ENCODE measurements at places on chromosomes 5 and 9.

DNA sequence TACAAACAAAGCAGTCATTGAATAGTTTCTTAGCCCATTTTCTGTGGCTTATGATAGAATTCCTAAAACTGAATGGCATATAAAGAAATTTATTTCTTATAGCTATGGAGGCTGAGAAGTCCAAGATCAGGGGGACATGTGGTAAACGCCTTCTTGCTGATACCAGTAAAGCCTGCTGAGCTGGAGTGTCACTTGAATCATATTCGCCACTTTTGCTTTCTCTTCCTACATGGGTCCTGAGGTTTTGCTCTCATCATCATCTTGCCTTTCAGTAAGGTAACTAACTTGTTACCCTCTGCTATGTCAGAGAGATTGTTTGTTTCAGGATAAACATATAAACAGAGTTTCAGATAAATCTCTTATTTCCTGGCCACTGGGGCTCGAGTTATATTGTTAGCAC, 203.3 kb upstream of the DMRT1 start:
- DNase-seq = no peak
- H3K36me3 ChIP-seq = no peaks in the 10 kb centered on the region
- no peak overlapping the region for H3K4me3 ChIP-seq
- peaks cover 34% of the 10 kb centered on the region for H3K4me1 ChIP-seq

DNA sequence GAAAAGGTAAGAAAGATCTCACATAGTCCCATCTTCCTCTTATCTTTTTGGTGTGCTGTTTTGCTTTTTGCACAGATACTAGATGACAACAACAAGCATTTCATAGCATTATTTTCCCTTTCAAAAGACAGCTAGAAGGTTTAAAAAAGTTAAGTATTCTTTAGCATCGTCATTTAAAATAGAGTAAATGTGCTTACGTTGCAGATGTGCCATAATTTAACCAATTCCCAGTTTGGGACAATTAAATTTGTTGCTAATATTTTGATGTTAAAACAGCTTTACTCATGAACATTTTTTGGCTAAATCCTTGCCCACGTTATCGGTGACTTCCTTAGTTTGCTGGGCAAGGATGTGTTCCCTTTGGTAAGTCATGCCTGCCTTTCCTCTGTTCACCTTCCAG, 41.6 kb downstream of the PTTG1 start:
- H3K36me3 ChIP-seq = no peaks in the 10 kb centered on the region
- H3K27ac ChIP-seq = no peak overlapping the region
- peaks cover 15% of the 10 kb centered on the region for H3K4me1 ChIP-seq
- H3K27me3 ChIP-seq = no peaks in the 10 kb centered on the region
- no peak overlapping the region for H3K4me3 ChIP-seq

DNA sequence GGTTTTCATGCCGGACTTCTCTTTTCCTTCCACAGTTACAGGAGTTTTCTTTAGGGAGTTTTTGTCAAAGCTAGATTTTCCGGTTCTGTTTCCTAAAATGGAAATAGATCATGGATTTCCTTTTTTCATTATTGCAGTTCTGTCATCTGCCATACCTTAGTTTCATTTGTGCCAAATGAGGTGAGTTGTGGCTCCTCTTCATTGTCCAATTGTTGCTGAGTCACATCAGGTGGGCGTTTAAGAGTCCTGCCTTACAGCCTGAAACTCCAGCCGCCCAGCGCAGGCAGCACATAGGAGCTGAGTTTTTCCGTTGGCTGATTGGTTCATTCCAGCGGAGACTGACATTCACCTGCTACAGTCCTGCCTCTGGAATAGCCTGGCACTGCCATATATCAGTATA, 14.1 kb downstream of the SLC25A25 start:
- no peaks in the 10 kb centered on the region for H3K4me1 ChIP-seq
- H3K27ac ChIP-seq = peak overlapping the region; percentile 50
- no peak overlapping the region for H3K4me3 ChIP-seq
- no peaks in the 10 kb centered on the region for H3K27me3 ChIP-seq
- H3K36me3 ChIP-seq = peaks cover 12% of the 10 kb centered on the region
- DNase-seq = no peak

DNA sequence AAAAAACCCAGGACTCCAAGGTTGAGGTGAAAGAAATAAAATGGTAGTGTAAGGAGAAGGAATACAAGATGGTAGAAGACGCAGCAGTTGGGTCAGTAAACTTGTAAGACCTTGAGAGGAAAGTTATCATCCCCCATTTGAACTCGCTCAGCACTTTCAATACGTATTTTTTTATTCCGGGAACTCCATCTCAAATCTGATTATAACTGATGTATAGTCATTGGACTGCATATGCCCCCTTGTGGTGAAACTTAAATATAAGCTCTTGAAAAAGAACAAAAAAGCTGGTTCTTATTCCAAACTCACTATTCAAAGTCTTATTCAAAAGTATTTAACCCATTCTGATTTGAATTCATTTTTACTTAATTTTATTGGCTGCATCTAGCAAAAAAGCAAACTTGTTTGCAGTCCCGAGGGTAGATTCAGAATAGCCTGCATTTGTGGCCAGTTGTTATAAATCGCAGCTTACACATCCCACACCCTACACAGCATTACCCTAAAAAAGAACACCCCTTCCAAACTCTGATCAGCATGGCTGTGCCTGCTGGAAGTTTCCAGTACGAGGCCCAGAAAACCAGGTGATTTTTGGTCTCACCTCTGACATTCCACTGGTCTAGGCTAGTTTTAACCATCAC, 118.0 kb downstream of the ESM1 start:
- H3K27me3 ChIP-seq = no peaks in the 10 kb centered on the region
- peak overlapping the region; percentile 31 for H3K4me3 ChIP-seq
- H3K27ac ChIP-seq = no peak overlapping the region

- no peak overlapping the region for H3K27ac ChIP-seq
- H3K27me3 ChIP-seq = peaks cover 11% of the 10 kb centered on the region
- H3K4me3 ChIP-seq = no peak overlapping the region
- H3K4me1 ChIP-seq = no peaks in the 10 kb centered on the region
- no peaks in the 10 kb centered on the region for H3K36me3 ChIP-seq
- DNase-seq = no peak
Observed at GRCh38 chr9:76703270-76703669, 61.0 kb upstream of the PCA3 start.

GRCh38 chr5:160651692-160652645, 200.0 kb downstream of the ATP10B start:
- DNase-seq = no peak
- H3K27ac ChIP-seq = no peak overlapping the region
- no peaks in the 10 kb centered on the region for H3K36me3 ChIP-seq
- H3K4me3 ChIP-seq = no peak overlapping the region
- H3K4me1 ChIP-seq = no peaks in the 10 kb centered on the region
- H3K27me3 ChIP-seq = no peaks in the 10 kb centered on the region

DNA sequence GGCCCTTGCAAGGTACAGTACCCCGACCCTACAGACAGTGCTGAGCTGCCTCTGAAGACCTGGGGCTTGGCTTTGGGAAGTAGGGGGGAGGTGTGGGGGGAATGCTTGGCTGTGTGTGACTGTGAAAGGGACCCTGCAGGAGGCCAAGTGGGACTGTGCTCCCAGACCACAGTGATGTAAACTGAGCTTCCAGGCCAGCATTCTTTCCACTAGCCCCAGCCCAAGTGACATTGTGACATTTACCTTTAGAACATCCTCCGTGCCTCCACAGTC, 31.2 kb downstream of the HMCN2 start:
- H3K27me3 ChIP-seq = peaks cover 9% of the 10 kb centered on the region
- no peak for DNase-seq
- no peak overlapping the region for H3K27ac ChIP-seq
- H3K4me1 ChIP-seq = no peaks in the 10 kb centered on the region

GRCh38 chr5:72121052-72121779, 13.9 kb downstream of the MAP1B start:
- no peak for DNase-seq
- no peaks in the 10 kb centered on the region for H3K27me3 ChIP-seq
- H3K27ac ChIP-seq = no peak overlapping the region
- peaks cover 8% of the 10 kb centered on the region for H3K4me1 ChIP-seq
- H3K36me3 ChIP-seq = peaks cover 50% of the 10 kb centered on the region

DNA sequence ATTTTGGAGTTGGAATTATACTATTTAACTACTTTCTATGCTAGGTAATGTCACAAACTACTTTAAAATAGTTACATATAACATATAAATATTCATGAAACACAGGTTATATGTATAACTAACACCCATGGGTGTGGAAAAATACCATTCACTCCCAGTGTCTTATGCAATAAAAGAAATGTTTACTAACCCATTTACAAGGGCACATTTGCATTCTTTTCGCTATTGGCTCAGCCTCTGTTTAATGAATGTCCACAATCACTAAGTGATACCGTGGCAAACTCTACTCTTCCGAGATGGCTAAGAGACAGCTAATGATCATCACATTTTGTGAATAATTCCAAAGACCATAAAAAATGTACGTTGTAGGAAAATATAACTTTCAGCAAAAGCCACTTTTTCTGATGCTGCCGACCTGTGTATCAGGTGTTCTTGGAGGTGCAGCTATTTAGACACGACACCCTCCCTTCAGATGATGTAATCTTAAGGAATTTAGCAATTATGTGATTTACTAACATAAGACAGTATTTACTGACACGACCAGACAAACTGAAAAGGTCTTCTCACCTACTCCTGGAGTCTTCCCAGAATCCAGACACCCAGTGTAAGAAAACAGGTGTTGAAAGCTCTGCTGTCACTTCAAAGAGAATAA, 121.7 kb upstream of the FAM120A start:
- no peak overlapping the region for H3K4me3 ChIP-seq
- H3K27me3 ChIP-seq = no peaks in the 10 kb centered on the region
- no peaks in the 10 kb centered on the region for H3K4me1 ChIP-seq
- H3K27ac ChIP-seq = no peak overlapping the region
- no peaks in the 10 kb centered on the region for H3K36me3 ChIP-seq

- H3K4me3 ChIP-seq = no peak overlapping the region
- no peak for DNase-seq
- H3K4me1 ChIP-seq = no peaks in the 10 kb centered on the region
- no peaks in the 10 kb centered on the region for H3K36me3 ChIP-seq
- no peak overlapping the region for H3K27ac ChIP-seq
Observed at GRCh38 chr9:74245866-74246497, 251.2 kb upstream of the RORB start.

GRCh38 chr5:138212828-138213160, 329 bp downstream of the CDC23 start:
- peaks cover 34% of the 10 kb centered on the region for H3K36me3 ChIP-seq
- DNase-seq = no peak
- H3K27me3 ChIP-seq = no peaks in the 10 kb centered on the region
- H3K4me3 ChIP-seq = peak overlapping the region; percentile 91
- H3K27ac ChIP-seq = peak overlapping the region; percentile 82

- no peaks in the 10 kb centered on the region for H3K27me3 ChIP-seq
- DNase-seq = no peak
- H3K36me3 ChIP-seq = no peaks in the 10 kb centered on the region
Observed at GRCh38 chr5:79886925-79887655, 104.0 kb downstream of the MTX3 start.

- H3K27me3 ChIP-seq = no peaks in the 10 kb centered on the region
- H3K27ac ChIP-seq = peak overlapping the region; percentile 6
- no peak overlapping the region for H3K4me3 ChIP-seq
- DNase-seq = no peak
- peaks cover 49% of the 10 kb centered on the region for H3K4me1 ChIP-seq
Observed at GRCh38 chr5:119357270-119357669, 1.5 kb downstream of the TNFAIP8 start.

GRCh38 chr9:132214027-132214622, 52.3 kb downstream of the NTNG2 start:
- peaks cover 5% of the 10 kb centered on the region for H3K27me3 ChIP-seq
- H3K36me3 ChIP-seq = no peaks in the 10 kb centered on the region
- peak overlapping the region; percentile 79 for H3K27ac ChIP-seq
- peak; percentile 91 for DNase-seq
- peaks cover 13% of the 10 kb centered on the region for H3K4me1 ChIP-seq

DNA sequence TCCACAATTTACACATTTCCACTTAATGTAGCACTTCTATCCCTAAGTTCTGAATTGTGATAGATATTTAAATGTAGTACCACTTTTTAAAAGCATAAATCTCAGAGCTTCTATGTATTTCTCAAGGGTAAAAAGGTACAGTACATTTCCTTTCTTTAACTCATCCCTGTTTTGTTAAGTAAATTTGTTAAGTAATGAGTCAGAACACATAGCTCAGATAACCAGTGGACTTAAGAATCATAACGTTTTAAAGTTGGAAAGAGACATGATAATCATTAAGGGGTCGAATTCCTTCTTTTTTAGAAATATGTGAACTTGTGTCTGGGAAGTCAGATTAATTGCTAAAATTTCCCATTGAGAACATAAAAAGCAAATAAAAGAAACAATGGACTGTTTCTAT, 810.2 kb upstream of the NUDT12 start:
- no peaks in the 10 kb centered on the region for H3K27me3 ChIP-seq
- no peak for DNase-seq
- no peak overlapping the region for H3K27ac ChIP-seq
- H3K4me3 ChIP-seq = no peak overlapping the region

DNA sequence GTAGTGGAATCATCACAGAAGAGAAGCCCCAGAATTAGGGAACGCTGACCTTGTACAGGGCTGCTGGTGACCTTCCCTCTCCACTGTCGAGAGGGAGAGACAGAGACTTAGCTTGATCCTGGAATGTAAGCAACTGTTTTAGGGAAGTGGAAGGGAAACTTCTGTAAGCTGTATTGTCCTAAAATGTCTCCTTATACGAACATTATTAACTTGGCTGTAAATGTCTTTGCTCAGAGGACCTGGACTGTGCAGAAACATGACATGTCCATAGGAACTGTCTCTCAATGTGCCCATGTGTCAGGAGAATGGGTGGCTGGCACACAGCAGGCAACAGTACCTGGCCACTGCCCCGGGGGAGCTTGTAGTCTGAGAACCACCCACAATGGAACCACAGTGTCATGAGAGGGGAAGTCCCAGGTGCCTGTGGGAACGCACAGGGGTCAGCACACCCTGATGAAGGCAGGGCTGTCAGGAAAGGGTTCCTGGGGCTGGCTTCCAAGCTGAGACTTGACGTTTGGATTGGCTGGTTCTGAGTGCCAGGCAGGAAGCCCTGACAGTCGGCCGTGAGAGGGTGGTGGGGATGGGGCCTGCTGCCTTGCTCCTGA, 34.0 kb downstream of the DAP start:
- DNase-seq = no peak
- H3K4me1 ChIP-seq = peaks cover 51% of the 10 kb centered on the region
- no peaks in the 10 kb centered on the region for H3K27me3 ChIP-seq

DNA sequence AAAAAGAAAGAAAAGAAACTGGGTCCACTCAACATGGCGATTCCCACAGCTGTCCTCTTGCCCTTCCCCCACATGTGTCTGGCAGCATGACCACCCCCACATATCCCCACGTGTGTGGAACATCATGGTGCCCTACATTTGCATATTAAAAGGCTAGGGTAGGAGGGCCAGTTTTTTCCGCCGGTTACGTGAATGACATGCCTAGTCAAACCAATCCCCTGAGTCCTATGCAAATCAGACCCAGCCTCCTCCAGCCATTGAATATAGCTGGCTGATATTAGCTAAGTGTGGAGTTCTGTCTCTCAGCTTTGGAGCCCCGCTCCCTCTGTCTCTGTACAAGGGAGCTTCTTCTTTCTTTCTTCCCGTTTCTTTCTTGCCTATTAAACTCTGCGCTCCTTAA, 33.0 kb upstream of the CCDC112 start:
- peaks cover 12% of the 10 kb centered on the region for H3K4me1 ChIP-seq
- H3K4me3 ChIP-seq = no peak overlapping the region
- H3K27ac ChIP-seq = no peak overlapping the region

- H3K4me3 ChIP-seq = no peak overlapping the region
- H3K36me3 ChIP-seq = no peaks in the 10 kb centered on the region
- no peaks in the 10 kb centered on the region for H3K27me3 ChIP-seq
- no peaks in the 10 kb centered on the region for H3K4me1 ChIP-seq
Observed at GRCh38 chr5:86465052-86465838, 152.5 kb upstream of the COX7C start.

Measured in heart right ventricle (tissue), 16 donors.